ENCODE measurements at places on chromosomes 3 and 15.

GRCh38 chr15:63811942-63812550, 21.7 kb downstream of the HERC1 start:
- DNase-seq: no peak
- no peaks in the 10 kb centered on the region for H3K4me1 ChIP-seq
- no peaks in the 10 kb centered on the region for H3K36me3 ChIP-seq

DNA sequence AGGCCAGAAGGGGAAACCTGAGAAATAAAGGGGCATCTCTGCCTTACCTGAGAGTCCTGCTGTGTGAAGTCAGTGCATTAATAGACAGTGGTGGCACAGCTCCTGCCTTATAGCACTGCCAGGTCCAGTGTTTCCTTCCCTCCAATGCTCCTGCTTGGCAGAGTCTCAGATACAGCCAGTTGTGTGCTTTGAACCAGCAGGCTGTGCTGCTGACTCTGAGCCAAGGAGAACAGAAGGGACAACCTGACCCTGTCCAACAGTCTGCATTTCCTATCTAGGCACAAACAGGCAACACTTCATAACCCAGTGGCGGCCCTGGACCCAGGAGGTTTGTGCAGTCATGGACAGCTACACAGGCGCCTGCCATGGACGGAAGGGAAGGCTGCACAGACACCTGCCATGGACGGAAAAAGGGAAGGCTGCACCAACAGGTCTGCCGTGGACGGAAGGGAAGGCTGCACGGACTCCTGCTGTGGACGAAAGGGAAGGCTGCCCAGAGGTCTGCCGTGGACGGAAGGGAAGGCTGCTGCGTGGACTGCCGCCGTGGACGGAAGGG, 33.9 kb upstream of the PLXNA1 start:
- DNase-seq: no peak
- no peak overlapping the region for H3K27ac ChIP-seq
- no peaks in the 10 kb centered on the region for H3K36me3 ChIP-seq
- no peak overlapping the region for H3K4me3 ChIP-seq
- no peaks in the 10 kb centered on the region for H3K4me1 ChIP-seq

DNA sequence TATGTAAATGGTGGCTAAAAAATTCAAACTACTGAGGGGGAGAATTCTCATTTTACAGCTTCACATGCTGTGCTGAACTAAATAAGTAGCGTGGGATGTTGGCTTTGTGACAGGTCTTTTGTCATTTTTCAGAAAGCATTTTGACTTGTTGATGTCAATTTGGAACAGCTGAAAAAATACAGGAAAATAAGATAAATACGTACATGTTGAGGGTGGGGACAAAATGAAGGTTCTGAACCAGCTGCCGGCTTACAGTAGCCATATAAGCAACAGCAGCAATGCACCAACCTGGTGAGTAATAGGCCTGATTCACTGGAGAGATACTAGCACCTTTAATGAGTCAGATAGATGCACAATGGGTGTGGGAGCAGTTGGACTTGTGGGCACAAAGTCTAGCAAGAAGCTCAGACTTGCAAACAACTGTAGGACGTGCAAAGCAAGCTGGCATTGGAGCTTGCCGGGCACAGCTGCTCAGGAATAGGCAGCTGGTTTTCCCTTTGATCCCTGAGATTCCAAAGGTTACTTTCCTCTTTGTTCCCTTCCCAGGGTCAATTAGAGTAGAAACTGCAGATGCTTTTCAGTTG, 12.9 kb downstream of the B3GNT5 start:
- H3K27me3 ChIP-seq: no peaks in the 10 kb centered on the region
- peaks cover 64% of the 10 kb centered on the region for H3K4me1 ChIP-seq

GRCh38 chr3:61562721-61563312, 1.4 kb downstream of the PTPRG start:
- peak overlapping the region; percentile 56 for H3K4me3 ChIP-seq
- H3K4me1 ChIP-seq: peaks cover 47% of the 10 kb centered on the region
- H3K27ac ChIP-seq: peak overlapping the region; percentile 90
- no peaks in the 10 kb centered on the region for H3K36me3 ChIP-seq

DNA sequence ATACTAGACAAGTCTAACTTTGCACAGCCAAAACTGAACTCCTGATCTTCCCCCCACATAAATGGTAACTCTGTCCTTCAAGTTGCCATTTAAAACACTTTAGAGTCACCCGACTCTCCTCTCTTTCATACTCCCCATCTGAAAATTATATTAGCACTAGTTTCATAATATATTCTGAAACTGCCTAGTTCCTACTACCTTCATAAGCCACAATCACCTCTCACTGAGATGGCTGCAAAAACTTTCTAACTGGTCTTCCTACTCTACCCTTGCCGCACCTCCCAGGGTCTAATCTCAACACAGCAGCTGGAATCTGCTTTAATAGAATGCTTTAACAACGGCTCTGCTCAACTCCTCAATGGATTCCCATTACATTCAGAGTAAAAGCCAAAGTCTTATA, 55.0 kb downstream of the GLB1 start:
- no peaks in the 10 kb centered on the region for H3K27me3 ChIP-seq
- no peak overlapping the region for H3K27ac ChIP-seq
- H3K36me3 ChIP-seq: peaks cover 59% of the 10 kb centered on the region
- H3K4me3 ChIP-seq: no peak overlapping the region
- no peaks in the 10 kb centered on the region for H3K4me1 ChIP-seq

- peak overlapping the region; percentile 92 for H3K27ac ChIP-seq
- H3K36me3 ChIP-seq: no peaks in the 10 kb centered on the region
- no peak for DNase-seq
- H3K4me1 ChIP-seq: no peaks in the 10 kb centered on the region
- H3K4me3 ChIP-seq: peak overlapping the region; percentile 89
These were observed 499 bp downstream of the RABL3 start for GRCh38 chr3:120741837-120742197.

- no peak for DNase-seq
- no peak overlapping the region for H3K4me3 ChIP-seq
- H3K27me3 ChIP-seq: no peaks in the 10 kb centered on the region
- no peaks in the 10 kb centered on the region for H3K36me3 ChIP-seq
These were observed 15.0 kb upstream of the FYCO1 start for GRCh38 chr3:46010519-46011113.

- no peaks in the 10 kb centered on the region for H3K4me1 ChIP-seq
- H3K36me3 ChIP-seq: no peaks in the 10 kb centered on the region
- H3K27ac ChIP-seq: no peak overlapping the region
- peaks cover 12% of the 10 kb centered on the region for H3K27me3 ChIP-seq
- H3K4me3 ChIP-seq: no peak overlapping the region
- no peak for DNase-seq
These were observed 109.9 kb downstream of the TLE3 start for GRCh38 chr15:69987492-69988489.

- no peaks in the 10 kb centered on the region for H3K27me3 ChIP-seq
- no peaks in the 10 kb centered on the region for H3K4me1 ChIP-seq
- DNase-seq: no peak
- peak overlapping the region; percentile 95 for H3K27ac ChIP-seq
These were observed 1.8 kb downstream of the PLXNB1 start for GRCh38 chr3:48428088-48428571.

DNA sequence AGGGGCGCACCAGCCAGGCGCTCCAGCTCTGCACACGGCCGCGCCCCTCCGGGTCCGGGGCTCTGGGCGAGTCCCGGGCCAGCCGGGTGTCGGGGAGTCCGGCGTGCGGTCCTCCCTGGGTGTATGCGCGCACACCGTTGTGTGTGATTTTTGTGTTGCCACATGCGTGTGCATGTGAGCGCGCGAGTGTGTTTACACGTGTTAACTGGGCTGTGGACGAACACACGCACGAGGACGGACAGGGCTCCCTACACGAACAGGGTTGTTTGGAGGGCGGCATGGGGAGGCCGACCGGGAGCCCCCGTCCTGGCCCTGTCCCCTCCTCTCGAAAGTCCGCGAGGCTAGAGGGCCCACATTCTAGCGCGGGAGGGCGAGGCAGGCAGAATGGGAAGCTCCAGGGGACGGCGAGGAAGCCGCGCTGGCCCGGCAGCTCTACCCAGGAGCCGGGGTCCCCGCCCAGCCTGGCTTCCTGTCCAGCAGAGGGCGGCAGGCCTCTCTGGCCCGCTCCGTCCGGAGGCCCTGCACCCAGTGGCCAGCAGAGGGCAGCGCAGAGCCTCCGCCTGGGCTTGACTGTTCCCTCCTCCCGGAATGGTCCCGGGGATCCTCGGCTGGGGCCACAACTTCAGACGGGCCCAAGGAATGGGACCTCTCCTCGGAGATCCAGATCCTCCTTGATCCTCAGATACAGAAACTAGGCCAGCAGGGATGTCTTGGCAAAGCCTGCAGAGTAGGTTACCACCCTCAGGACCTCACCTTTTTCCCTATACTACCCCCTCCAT, 611 bp upstream of the LINGO1 start:
- peak; percentile 76 for DNase-seq
- H3K4me3 ChIP-seq: peak overlapping the region; percentile 61
- H3K36me3 ChIP-seq: no peaks in the 10 kb centered on the region
- H3K27me3 ChIP-seq: peaks cover 62% of the 10 kb centered on the region

DNA sequence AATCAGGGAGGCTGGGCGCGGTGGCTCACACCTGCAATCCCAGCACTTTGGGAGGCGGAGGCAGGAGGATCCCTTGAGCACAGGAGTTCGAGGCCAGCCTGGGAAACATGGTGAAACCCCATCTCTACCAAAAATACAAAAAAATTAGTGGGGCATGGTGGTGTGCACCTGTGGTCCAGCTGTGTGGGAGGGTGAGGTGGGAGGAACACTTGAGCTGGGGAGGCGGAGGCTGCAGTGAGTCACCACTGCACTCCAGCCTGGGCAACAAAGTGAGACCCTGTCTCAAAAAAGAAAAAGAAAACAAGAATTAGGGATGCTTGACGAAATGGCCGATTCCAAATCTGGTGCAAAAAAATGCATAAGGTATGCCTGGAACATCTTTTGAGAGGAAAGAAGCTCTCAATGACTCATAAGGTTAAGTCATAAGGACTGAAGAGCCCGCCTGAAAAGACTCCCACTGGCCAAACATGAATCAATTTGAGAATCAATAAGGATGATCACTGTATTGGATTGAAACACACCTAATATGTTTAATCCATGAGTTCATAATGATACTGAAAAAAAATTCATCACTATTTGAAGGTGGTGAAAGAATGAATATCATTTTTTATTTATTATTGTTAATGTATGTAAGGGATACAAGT, 27.7 kb downstream of the BLM start:
- H3K4me3 ChIP-seq: no peak overlapping the region
- H3K4me1 ChIP-seq: no peaks in the 10 kb centered on the region
- no peak for DNase-seq
- no peaks in the 10 kb centered on the region for H3K36me3 ChIP-seq
- H3K27ac ChIP-seq: no peak overlapping the region
- H3K27me3 ChIP-seq: no peaks in the 10 kb centered on the region

DNA sequence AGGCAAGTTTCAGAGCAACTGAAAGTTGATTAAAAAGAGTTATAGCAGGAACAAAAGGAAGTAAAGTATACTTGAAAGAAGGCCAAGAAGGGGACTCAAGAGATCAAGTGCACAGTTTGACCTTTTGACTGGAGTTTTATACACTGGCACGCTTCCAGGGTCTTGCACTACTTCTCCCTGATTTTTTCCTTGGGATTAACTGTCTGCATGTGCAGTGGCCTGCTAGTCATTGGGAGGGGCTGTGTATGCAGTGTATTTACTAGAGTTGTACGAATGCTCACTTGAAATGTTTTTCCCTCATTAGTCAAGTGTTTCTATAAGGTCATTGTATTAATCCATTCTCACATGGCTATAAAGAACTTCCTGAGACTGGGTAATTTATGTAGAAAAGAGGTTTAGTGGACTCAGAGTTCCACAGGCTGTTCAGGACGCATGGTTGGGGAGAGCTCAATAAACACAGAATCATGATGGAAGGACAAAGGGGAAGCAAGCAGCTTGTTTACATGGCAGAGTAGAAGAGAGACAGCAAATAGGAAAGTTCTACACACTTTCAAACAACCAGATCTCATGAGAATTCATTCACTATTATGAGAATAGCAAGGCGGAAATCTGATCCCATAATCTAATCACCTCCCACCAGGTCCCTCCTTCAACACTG, 571.8 kb downstream of the ZPLD1 start:
- H3K27me3 ChIP-seq: no peaks in the 10 kb centered on the region
- no peak overlapping the region for H3K27ac ChIP-seq
- H3K4me1 ChIP-seq: peaks cover 3% of the 10 kb centered on the region
- no peak overlapping the region for H3K4me3 ChIP-seq
- no peak for DNase-seq

DNA sequence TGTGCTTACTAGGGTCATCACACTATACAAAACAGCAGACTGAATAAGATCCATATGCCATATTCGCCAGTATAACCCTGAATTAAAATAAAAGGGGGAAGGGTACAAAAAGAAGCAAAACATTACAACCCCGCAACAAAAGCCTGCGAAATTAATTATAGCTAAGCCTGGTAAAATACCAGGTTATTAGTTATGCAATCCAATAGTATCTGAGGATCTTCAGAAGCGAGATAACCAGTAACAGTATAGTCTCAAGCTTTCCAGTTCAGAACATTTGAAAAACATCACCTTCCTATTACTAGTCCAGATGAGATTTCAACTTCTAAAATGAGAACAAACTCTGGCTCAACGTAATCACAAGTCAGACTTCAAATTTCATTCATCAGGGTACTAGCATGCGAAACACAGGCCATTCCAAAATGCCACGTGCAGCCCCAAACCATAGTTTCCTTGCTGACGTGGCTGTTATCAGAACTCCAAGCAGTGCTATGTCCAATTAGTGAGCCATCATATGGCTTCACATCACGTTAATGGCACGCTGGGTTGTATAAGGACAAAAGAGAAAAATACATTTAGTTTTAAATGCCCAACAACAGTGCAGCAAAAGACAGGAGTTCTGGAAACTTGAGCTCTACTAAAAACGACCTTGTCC, 1.1 kb downstream of the SSR3 start:
- no peak overlapping the region for H3K27ac ChIP-seq
- no peaks in the 10 kb centered on the region for H3K27me3 ChIP-seq
- peaks cover 20% of the 10 kb centered on the region for H3K36me3 ChIP-seq
- DNase-seq: no peak
- peak overlapping the region; percentile 94 for H3K4me3 ChIP-seq

- peak; percentile 28 for DNase-seq
- no peaks in the 10 kb centered on the region for H3K27me3 ChIP-seq
- no peaks in the 10 kb centered on the region for H3K4me1 ChIP-seq
These were observed 51.7 kb downstream of the ARNT2 start for GRCh38 chr15:80455668-80456442.

DNA sequence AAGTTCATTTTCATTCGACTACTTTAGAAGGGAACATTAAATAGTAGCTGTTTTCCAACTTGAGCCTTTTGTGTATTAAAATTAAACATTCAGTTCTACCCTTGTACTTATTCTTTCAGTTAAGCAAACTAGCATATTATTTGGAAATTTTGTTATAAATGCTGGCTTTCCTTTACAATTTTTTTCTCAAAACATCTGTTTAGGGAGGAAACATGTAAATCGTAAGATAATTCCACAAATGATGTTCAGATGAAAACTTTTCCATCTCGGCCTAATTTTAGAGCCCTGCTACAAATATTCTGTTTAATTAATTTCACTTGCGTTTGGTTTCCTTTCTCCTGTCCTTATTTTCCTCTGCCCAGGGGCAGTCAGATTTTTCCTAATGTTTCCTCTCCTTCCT, 476.2 kb upstream of the RGMA start:
- H3K36me3 ChIP-seq: no peaks in the 10 kb centered on the region
- no peak for DNase-seq
- no peak overlapping the region for H3K4me3 ChIP-seq
- H3K4me1 ChIP-seq: no peaks in the 10 kb centered on the region

GRCh38 chr3:179606534-179607085, 2.0 kb downstream of the NDUFB5 start:
- no peak overlapping the region for H3K27ac ChIP-seq
- peaks cover 9% of the 10 kb centered on the region for H3K36me3 ChIP-seq
- DNase-seq: no peak
- H3K4me3 ChIP-seq: no peak overlapping the region
- peaks cover 13% of the 10 kb centered on the region for H3K4me1 ChIP-seq

GRCh38 chr15:35288580-35288979, 203.5 kb upstream of the NANOGP8 start:
- no peak overlapping the region for H3K27ac ChIP-seq
- no peak for DNase-seq
- no peaks in the 10 kb centered on the region for H3K27me3 ChIP-seq
- H3K4me1 ChIP-seq: peaks cover 4% of the 10 kb centered on the region
